ENCODE measurements at places on chromosomes 6 and 20. TPM values are rescaled to one million over a fixed set of nuclear protein-coding genes. Genes with fewer than 3 reads are reported as not detected.
A peak's percentile ranks its signal among the peaks of the same experiment; 100 is the strongest.

Gene CTCFL
- total RNA-seq, result not detected

Gene LAMA4
- 15.8 TPM for total RNA-seq

Gene CST2
- not detected for total RNA-seq

DNA sequence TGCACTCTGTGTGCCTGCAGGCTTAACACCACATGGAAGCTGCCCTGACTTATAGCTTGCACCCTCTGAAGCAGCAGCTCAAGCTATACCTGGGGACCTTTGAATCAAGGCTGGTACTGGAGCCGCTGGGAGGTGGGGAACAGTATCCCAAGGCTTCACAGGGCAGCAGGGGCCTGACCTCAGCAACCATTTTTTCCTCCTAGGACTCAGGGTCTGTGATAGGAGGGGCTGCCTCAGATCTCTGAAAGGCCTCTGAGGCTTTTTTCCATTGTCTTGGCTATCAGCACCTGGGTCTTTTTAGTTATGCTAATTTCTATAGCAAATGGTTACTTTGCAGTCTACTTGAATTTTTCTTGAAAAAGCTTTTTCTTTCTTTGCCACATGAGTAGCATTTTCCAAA, 80.2 kb upstream of the OPRM1 start:
- DNase-seq, result no peak

GRCh38 chr6:6176586-6177228, 143.8 kb downstream of the F13A1 start:
- no peak for DNase-seq

Gene LY6G6F
- total RNA-seq, result not detected

- DNase-seq, result no peak
These were observed 5.2 kb upstream of the BPIFA3 start for GRCh38 chr20:33211817-33212424.

DNA sequence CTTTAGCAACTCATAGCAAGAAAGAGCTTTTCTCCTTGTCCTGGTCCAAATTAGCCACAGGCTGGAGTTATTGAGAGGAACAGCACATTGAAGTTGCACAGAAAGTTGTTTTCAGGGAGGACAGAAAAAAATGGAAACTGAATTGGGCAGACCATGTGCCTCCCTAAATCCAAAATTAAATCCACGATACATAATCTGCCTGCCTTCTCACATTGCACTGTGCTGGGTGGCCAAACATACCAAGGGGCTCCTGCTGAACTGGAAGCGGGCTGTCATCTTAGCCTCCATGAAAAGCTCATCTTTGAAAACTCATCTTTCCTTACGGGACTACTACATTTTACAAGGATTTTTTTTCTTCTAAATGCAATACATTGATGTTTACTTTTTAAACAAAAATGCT, 59.9 kb downstream of the TNFAIP3 start:
- no peak for DNase-seq

DNA sequence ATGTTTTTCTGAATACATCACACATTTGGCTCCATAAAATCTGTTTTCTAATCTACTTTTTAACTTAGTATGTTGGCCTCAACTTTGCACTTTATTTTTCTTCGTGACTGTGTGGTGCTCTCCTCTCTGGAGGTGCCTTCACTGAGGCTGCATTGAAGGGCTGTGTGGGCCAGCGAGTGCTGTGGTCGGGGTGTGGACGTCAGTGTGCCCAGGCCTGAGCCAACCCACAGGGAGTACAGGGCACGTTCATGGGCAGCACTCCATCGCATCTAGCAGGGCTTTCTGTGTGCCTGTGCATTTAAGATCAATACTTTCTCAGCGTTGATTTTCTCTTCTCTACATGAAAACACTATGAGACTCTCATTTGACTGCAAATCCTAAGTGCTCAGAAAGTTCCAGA, 37.8 kb downstream of the DACT2 start:
- no peak for DNase-seq

GRCh38 chr20:8735014-8735413, 333.9 kb upstream of the PLCB4 start:
- DNase-seq, result no peak

DNA sequence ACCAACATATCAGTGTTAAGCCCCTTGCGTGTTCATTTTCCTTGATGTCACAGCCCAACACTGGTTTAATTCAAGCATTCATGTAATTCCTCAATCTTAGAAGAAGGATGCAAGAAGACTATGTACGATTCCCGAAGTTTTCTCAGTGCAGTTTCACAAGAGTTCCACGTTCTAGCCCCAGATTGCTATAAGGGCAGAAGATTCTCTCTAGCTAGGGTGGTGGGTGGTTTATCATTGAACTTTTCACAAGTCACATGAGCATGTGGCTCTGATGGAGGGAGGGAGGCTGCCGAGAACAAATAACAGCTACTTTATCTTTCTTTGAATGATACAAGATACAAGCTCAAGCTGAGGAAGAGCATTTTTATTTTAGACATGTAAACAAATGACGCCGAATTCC, 71.9 kb upstream of the NHSL1 start:
- no peak for DNase-seq

Gene MOG
- not detected for total RNA-seq

Gene ADAM33
- 8.9 TPM for total RNA-seq

GRCh38 chr6:4778086-4778485, 1.9 kb downstream of the CDYL start:
- DNase-seq, result no peak

DNA sequence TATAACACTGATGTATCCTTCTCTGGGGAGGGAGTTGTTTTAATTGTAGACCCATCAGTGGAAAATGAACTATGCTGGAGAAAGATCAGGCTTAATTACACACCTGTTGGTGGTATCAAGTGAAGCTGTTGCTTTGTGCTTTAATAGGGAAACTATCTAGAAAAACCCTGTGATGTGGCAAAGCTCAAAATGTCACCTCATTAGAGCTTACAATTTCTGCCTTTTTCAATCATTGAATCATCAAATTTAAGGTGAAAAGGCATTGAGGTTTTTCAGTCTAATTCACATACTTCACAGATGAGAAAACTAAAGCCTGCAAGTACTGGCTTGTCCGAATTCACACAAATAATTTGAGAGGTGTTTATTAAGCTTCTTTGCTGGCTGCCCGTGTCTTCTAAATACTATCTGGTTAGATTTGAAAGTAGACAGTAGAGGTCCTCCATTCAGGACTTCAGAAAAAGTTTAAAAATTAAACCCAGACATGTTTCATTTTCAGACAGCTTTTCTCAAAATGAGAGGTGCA, 143.3 kb upstream of the MAP3K7 start:
- no peak for DNase-seq

- DNase-seq, result no peak
These were observed 44.2 kb upstream of the ZMYND8 start for GRCh38 chr20:47400685-47401084.

DNA sequence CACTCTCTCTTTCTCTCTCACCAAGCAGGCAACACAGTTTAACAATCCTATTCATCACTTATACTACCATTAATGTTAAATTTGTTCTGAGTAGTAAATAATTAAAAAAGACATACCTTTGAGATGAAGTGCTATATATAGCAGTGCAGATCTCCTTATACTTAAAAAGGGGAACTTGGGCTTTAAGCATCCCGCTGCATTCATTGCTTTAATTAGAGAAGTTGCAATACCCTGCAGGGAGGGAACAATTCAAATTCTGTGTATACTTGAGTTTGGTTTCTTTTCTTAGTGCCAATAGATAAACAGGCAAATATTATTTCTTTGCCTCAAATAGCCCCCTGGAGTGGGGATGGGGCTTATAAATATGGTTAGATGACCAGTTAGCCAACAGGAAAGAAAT, 10.8 kb upstream of the ZBTB24 start:
- DNase-seq, result no peak

Gene LPA
- total RNA-seq, result not detected

GRCh38 chr6:52381249-52381648, 19.3 kb downstream of the PAQR8 start:
- no peak for DNase-seq

GRCh38 chr6:118705544-118706491, 54.4 kb upstream of the CEP85L start:
- DNase-seq, result no peak

- peak; percentile 76 for DNase-seq
These were observed 41.9 kb upstream of the FERMT1 start for GRCh38 chr20:6164421-6165341.
